GDM1 (cell line): ENCODE measurements at places on chromosomes 6 and 20.

GRCh38 chr6:111379302-111379701 is 103.7 kb downstream of the REV3L start:
- no peak for DNase-seq

GRCh38 chr20:39645131-39645530 is 683.0 kb downstream of the DHX35 start:
- no peak for DNase-seq

DNA sequence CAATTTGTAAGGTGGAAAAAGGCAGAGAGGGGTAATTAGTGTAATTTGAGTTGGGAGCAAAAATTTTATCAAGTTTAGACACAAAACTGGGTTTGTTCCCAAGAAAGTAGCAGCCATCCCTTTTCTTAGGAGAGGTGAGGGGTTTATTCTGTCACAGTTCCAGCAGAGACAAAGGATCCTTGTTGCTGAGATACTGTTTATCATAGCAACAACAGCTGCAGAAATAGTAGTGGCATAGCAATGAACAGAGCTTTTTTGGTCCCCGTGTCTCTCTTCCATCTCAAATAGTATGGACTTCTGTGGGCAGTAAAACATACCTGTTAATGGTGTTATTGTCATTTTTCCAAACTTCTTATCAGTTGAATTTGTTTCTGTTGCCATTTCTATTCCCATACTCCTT is 23.9 kb downstream of the ZKSCAN8 start:
- no peak for DNase-seq

DNA sequence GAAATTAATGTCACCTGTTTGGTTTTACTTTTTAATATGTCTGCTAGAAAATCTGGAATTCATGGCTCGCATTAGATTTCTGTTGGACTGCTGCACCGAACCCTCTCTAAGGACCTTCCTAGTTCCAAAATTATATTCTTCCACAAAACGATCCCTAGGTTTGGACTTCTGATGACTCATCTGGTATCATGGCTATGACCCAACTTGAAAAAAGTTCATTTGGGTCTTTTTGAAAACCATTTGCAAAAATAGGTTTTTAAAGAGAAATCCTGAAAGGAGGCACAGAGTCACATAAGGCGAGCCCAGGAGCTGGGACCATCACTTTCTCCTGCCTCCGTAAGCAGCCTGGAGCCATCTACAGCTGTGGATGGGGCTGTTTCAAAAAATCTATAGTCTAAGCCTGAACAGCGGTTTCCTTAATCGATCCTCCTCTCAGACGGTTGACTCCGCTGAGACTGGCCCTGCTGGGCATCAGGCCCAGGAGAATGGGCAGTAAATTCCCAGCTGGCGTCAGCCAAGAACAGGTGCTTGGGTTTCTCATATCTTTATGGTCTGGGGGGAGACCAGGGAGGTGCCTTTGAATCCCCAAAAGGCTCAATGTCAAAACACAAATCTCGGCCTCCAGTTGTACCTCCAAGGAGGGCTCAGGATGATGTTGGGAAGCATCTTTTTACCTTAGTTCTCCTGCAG is 44.6 kb downstream of the SLC24A3 start:
- DNase-seq, result no peak

DNA sequence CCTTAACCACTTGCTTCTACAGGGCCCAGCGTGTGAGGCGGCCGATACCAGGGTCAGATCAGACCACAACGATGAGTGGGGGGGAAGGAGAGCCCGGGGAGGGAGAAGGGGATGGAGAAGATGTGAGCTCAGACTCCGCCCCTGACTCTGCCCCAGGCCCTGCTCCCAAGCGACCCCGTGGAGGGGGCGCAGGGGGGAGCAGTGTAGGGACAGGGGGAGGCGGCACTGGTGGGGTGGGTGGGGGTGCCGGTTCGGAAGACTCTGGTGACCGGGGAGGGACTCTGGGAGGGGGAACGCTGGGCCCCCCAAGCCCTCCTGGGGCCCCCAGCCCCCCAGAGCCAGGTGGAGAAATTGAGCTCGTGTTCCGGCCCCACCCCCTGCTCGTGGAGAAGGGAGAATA is 2.8 kb downstream of the RING1 start:
- no peak for DNase-seq

DNA sequence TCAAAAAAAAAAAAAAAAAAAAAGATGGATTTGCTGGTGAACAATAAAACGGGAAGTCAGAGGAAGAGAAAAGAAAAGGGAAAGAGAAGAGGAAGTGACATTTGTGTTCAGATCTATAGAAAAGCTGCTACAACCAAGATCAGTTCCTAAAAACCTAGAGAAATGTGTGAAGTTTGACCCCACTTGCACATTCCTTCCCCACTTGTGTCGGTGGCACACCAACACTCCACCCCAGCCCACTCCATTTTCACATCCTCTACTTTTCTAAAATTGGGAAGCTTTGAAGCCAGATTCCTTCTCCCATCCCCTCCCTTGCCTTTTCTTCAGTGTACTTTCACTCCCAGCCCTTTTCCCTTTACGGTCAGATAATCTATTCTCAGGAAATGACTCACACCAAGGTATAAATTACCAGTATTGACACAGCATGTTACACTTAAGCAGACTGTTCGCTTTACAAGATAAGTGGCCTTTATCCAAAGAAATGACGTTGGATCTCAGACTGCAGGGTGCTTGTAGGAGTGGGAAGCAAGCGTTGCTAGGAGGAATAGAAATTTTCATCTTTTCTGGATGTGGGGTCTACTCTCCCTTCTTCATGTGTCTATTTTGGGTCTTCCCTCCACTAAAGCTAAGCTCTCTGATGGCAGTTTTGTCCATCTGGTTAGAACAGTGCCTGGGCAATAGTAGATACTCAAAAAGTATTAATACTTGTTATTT is 92.5 kb upstream of the ADGRF1 start:
- DNase-seq, result no peak

DNA sequence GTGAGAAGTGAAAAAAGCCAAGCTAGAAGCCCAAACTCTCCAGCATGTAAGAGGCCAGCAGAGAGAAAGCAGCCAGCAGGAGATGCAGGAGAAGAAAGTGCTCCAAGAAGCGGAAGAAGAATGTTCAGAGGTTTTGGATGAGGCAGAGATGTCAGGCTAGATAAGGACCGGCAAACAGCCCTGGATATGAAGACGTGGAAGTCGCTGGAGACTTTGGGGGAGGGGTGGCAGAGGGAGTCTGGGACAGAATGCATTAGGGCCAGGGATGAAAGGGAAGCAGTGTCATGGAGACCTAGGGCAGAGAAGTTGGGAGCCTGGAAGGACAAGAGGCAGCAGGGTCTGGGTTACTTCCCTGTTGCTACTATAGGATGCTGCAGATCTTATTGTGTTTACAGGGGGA is 5.3 kb upstream of the SCUBE3 start:
- DNase-seq, result no peak

- no peak for DNase-seq
Measured at GRCh38 chr6:96522465-96523009, 931 bp downstream of the UFL1 start.

- no peak for DNase-seq
Measured at GRCh38 chr6:28369463-28369862, 19.7 kb downstream of the ZKSCAN3 start.

GRCh38 chr6:5516036-5516435 is 254.7 kb downstream of the FARS2 start:
- DNase-seq, result no peak

DNA sequence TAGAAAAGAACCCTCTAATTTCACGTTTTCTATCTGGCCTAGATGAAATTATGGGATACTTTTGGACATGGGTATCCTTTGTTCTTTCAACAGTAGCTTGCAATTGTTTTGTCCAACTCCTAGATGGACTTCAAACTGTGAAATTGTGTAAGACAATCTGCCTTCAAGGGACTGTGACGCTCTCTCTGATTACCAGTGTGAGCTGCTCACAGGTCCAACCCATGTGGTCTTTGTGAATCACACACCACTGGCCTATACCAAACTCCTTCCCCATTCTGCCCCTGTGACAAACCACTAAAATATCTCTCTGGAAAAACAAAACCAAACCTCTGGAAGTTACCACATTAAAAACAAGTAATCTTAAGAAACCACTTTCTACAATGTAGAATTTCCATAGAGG is 59.5 kb downstream of the NINL start:
- no peak for DNase-seq

DNA sequence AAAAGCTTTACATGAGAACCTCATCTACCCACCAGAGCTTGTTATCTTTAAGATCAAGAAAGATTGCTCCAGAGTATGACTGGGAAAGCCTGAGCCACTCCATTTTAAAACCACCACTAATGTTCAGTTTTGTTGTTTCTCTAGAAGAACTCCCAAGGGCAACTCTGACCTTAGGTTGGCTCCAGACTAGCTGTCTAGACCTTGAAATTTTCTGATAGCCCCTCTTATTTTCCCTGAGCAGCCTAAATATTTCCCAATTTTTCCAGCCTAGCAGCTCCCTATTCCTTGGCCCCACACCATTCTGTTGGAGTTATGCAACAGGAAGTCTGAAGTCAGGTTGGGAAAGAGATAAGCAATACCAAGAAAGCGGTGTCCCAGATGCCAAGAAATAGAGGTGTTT is 84.6 kb upstream of the TCF21 start:
- no peak for DNase-seq
